ENCODE measurements at places on chromosomes 6 and 20.

DNA sequence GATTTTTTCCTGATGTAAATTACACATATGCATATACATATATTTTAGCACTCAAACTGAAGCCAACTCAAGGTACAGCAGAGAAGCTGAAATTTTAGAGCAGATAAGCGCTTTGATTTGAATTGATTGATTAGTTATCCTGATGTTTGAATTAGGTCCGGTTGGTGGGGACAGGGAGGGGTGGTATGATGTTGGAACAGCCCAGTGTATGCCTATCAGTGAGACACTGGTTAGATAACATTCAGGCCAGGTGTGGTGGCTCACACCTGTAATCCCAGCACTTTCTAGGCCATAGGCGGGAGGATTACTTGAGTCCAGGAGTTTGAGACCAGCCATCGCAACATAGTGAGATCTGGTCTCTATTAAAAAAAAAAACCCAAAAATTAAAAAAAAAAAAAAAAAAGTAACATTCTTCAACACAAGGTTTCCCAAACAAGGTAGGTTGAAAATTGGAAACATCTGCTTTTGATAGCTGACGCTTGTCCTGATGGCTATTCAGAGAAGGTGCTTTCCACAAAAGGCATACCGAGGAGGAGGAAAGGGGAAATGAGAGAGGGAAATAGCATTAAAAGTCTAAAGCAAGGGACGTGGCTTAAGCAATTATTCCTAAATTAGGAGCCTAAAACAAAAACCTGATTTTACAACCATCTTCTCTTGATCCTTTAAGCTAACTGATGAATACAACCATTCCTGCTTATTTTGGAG is 288.4 kb upstream of the JARID2 start:
- no peak for DNase-seq

- DNase-seq, result no peak
These were observed 43.6 kb upstream of the FUCA2 start for GRCh38 chr6:143555071-143555492.

GRCh38 chr20:15930311-15931305 is 642.6 kb downstream of the KIF16B start:
- DNase-seq, result peak; percentile 32

DNA sequence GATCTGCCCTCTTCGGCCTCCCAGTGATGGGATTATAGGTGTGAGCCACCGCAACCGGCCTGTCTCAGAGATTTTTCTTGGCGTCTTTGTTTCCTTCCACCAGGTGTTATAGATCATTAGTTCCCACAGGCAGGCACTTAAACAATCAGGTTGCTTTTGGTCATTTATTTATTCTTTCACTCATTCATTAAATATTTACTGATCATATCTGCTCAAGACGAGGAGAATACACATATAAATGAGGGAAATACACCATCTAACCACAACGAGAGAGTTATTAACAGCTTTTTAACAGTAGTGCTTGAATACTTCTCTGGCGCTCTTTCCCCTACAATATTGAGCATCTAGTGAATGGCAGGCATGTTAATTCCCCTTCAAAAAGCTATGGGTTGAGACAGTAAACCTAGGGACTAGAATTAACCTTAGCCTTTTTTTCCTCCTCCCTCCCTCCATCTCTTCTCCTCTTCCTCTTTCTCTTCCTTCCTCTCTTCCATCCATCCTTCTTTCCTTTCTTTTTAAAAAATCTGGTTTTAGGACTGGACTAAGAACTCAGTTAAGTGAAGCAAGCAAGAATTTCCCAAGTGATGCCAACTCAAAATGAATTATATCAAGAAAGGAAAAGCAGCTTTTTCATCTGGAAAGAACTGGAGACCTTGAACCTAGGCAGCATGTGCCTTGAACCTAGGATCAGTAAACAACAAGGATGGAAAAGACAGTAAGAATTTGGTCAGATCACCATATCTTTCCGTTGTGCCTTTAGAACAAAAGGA is 41.1 kb upstream of the RFPL4B start:
- no peak for DNase-seq

DNA sequence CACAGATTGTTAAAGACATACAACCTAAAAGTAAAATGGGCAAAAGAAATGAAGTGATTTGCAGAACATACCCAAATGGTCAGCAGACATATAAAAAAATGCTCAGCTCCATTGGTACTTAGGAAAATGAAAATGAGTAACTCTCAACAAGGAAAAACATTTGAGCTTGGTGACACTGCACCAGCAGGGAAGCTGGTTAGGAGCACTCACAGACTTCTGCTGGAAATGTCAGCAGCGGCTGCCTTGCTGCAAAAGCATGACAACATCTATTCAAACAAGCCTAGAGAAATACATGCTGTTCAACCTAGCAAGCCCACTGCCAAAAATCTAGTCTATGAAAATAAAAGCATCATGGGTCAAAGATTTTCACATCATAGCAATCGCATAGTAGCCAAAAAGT is 99.0 kb upstream of the FOXQ1 start:
- DNase-seq, result no peak

DNA sequence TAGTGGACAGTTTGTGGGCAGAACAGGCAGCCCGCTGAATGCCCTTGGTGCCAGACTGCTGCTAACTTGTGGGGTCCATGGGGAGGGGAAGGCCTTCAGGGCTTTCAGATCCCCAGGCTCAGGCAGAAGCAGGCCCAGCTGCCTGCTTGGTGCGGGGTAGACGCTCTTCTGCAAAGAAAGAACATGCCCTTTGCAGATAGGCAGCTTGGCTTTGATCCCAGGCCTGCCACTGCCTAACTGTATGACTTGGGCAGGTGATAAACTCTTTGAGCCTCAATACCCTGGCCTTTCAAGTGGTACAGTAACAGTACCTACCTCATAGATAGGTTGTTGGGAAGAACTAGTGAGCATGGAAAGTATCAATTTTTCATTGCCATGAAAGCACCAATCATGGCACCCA is 28.4 kb downstream of the CHMP4B start:
- no peak for DNase-seq

- peak; percentile 90 for DNase-seq
These were observed 19.0 kb upstream of the UTRN start for GRCh38 chr6:144266091-144266649.

DNA sequence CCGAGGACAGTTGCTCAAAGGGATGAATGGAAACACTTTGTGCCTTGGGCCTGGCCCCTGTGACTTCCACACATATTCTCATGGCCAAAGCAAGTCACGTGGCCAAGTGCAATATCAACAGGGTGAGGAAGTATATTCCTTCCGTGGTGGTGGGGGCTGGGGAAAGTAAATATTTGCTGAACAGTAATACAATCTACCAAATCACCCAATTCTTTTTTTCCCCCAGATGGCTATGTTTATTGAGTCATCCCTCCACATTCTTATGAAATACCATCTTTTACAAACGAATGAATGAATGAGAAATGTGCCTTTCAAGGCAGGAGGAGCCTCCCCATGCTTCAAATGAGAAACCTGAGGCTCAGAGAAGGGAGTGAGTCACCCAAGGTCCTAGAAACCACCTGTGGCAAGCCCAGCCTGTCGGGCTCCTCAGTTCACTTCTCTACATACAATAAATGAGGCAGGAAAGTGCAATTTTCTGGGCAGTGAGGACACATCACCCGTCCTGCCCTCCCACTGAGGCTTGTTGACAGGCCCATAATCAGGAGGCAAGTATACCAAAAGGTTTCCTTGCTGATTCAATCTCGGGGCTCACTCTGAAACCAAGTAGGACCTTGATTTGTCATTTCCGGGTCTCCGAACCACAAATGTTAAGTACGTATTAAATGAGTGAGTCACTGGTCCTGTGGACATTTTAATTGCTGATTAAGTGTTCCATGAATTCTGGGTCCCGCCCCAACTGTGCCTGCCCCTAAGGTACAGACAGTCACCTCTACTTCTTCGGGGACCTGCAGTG is 25.3 kb upstream of the TOP1 start:
- peak; percentile 94 for DNase-seq

GRCh38 chr20:46299078-46299477 is 9.2 kb downstream of the CDH22 start:
- no peak for DNase-seq

GRCh38 chr6:3701631-3702030 is 49.9 kb downstream of the PXDC1 start:
- DNase-seq, result no peak

- no peak for DNase-seq
These were observed 146.2 kb downstream of the DLL1 start for GRCh38 chr6:170144571-170145271.

- DNase-seq, result no peak
These were observed 48.5 kb upstream of the ID4 start for GRCh38 chr6:19788686-19789085.

GRCh38 chr6:84836366-84836765 is 72.0 kb upstream of the TBX18 start:
- DNase-seq, result no peak

DNA sequence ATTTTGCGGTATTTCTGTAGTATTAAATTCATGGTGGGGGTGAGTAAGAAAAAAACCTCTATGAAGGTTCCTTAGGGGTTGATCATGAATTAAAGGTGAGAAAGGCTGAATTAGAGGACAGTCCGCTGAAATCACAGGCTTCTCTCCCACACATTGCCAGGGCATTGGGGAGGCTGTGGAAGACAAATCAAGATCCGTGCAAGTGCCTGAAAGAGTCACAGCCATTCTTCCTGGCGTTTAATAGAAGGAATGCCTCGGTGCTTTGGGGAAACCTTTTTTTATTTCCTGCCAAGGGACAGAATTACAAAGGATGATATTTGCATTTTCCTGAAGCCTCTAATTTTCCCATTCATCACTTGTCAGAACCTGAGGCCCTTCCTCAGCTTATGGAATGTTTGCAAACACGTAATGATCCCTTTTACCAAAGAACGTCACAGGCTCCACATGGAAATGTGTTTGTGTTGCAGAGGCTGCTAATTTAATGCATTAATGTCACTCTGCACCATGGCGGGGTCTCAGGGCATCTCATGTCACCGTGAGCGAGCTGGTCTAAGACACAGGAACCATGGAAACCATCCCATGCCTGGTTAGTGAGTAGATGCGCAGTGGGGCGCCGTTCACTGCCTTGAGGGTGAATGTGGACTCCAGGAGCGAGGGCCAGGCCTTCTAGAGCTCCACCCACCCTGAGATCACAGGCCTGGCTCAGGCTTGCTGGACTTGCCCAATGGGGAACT is 185.9 kb upstream of the SULF2 start:
- no peak for DNase-seq

DNA sequence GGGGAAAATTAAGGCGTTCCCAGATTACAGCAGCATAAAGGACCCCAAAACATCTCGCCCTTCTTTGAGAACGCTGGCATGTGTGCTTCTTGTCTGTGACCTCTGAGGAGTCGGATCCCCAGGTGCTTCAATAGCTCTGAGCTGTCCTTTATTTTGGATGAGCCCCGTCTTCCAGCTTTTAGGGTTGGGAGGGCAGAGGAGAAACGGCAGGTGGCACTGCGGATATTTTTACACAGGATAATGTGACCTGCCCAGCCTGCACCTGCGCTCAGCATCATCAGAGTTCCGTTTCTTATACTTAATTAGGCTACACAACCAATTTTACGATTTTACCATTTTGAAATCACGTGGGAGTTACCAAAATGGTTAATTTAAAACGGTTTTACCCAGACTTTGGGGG is 147.7 kb upstream of the RPS6KA2 start:
- DNase-seq, result no peak

DNA sequence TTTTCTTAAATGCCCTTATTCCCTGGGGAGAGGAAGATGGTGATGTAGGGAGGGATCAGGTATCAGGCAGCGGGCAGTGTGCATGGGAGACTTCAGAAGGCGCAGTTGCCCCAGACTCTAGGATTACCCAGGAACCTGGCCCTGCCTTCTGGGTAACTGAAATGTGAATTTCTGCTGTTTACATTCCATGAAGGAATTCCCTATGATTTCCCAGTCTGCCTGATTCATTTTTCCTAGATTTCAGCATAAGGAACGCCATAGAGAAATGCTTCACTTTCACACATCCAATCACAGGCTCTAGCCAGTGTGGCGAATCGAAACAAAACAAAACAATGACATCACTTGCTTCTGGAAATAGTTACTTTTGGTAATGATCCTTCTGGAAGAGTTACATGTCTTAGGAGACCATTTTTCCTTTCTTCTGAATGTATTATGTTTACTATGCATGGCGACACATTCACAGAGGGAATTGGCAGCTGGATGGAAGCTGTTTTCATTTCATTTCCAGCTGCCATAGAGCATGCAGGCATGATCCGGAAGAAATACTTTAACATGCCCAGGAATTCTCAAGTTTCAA is 33.3 kb downstream of the LRP11 start:
- DNase-seq, result peak; percentile 49

DNA sequence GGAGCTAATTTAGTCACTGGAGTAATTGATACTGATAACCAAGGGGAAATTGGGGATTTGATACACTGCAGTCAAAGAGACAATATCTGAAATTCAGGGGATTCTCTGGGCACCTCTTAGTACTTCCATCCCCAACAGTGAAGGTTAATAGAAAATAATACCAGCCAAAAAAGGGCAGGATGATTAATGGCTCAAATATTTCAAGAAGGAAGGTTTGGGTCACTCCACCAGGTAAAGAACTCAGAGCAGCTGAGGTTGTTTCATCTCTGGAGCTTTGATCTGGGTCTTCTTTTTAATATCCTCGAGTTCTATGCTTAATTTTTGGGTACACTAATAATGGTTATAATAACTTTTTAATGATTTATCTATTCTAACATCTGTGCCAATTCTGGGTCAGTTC is 70.8 kb downstream of the CDKAL1 start:
- DNase-seq, result no peak

Data from fibroblast of the conjunctiva (primary cell).